ENCODE measurements at places on chromosomes 5 and 9.

DNA sequence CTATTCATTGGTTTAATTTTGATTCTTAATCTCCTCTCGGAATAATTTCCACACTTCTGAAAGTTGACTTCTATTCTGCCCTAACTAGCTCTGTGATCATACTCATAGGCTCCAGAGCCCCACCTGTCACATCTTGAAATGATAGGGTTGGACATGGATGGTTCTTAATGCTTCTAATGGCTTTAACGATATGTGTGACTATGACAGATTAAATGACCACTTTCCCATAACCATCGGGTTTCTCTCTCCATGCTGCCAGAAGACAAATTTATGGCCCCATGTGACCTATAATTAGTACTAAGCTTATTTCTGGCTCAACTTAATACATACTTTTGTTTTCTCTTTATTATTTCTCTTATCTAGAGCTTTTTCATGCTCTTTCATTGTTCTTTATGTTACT is 251.1 kb upstream of the TUT7 start:
- DNase-seq: no peak

DNA sequence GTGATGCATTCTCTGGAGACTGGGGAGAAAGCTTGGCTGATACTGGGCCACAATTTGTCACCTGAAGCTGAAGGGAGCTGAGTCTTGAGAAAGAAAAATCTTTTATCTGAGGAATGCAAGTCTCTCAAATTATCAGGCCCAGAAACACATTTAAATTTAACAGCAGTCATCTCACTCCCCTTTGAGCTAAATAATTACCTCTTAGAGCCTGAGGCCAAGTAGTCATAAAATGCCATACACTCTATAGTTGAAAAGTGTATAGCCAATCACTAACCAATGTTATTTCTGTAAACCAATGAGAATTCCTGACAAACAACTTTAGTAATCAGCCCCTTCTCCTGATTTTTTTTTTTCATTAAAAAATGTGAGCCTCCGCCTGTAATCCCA is 32.7 kb upstream of the DAPK1 start:
- no peak for DNase-seq

- DNase-seq: peak; percentile 84
These were observed 74.2 kb downstream of the NTNG2 start for GRCh38 chr9:132235894-132236661.

- peak; percentile 77 for DNase-seq
These were observed 21.2 kb upstream of the PCSK5 start for GRCh38 chr9:75869236-75869635.

GRCh38 chr5:172903790-172904189 is 55.4 kb upstream of the RPL26L1 start:
- peak; percentile 38 for DNase-seq

- no peak for DNase-seq
These were observed 158.7 kb downstream of the IRX2 start for GRCh38 chr5:2592766-2593165.

DNA sequence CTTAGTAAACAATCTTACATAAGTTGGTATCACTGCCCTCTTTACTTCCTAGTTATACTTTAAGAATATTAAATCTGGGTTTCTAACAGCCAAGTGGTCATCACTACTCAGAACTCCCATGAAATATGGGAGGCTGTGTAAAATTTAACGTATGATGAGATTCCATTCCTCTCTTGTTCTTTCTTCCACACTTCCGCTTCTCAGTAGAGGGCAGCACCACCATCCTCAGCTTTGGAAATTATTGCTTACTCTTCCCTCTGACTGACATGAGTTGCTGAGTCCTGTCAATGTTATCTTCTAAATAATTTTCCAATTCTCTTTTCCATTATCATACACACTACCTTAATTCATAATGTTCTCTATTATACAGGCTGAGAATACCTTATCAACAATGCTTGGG is 194.0 kb downstream of the RFX3 start:
- peak; percentile 38 for DNase-seq

DNA sequence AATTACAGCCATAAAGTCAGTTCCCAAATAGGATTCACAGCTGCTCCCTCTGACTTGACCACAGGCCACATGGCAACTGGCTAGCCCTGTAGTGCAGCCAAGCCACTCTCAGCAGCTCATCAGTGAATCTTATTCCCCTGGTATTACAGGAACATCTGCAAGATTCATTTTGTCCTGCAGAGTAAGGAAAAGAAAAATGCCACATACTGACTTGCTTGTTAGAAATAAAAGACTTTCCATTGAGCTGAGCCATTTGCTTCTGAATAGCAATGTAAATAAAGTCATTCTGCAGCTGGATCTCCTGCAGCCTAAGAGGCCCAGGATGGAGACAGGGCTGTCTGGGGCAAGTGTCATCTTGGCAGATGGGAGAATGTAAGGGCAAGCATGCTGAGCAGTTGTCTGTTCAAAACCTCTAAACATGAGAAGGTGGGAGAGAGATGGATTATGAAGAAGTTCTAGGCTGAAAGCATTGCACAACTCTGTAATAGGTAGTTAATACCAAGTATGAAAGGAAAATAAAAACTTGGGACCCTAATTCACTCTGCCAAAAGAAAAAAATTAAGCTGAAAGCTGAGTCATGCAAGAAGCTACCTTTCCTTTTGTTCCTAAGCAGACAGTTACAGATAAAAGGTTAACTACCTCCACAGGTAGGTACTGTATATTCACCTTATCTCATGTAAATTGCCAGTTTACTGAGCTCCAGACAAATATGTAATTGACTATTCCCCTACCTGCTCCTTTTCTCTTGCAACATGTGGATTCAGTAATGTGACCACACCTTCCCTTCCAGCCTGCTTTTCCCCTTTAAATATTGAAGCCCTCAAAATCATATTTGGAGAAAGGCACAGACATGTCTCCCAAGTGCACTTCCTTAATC is 244.4 kb upstream of the RAI14 start:
- no peak for DNase-seq

- peak; percentile 95 for DNase-seq
These were observed at the start of gene STRBP for GRCh38 chr9:123268465-123269259. Gene STRBP, minus strand, starts transcription at chr9:123268586. Its CDS starts 84,452 bp downstream, at chr9:123184134.
